Mesothelial cell of epicardium (in vitro differentiated cells): ENCODE measurements at places on chromosomes 12 and 14. TPM values are rescaled to one million over a fixed set of nuclear protein-coding genes. Genes with fewer than 3 reads are reported as not detected.

- no peak for DNase-seq
Observed at GRCh38 chr12:51976376-51977160, 25.1 kb downstream of the ACVR1B start.

DNA sequence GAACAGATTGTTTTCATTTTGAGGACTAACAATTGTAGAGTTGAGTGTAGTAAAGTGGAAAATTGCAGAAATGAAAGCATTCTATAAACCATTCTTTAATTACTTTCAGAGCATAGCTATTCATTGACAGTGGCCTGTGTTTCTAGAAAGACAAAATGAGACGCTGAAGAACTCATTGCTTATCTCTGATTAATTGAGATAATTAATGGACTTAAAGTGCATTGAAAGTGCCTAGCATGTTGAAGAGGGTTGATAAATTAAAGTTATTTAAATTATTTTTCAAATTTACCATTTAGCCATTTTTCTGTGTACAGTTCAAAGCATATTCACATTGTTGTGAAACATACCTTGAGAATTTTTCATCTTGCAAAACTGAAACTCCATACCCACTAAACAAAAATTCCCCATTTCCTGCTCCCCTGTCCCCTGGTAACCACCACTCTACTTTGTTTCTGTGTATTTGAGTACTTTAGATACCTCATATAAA lies 57.4 kb downstream of the DAAM1 start:
- DNase-seq: no peak

GRCh38 chr14:54667764-54668163 lies 100.8 kb downstream of the SAMD4A start:
- DNase-seq: no peak

DNA sequence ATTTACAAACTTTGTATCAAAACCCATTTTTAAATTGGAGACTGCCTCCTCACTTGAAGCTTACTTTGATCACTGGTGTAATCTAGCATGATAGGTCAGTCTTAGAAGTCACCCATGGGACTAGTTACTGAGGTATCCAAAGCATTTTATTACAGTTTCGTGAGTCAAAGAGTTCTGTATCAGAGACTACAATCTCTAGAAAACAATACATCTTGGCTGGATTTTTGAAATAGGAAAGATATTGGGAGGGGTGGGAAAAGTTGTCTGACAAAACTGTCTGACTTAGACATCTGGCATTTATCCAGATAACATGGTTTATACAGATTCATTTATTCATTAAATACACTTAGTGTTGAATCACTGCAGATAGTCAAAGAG lies 173.5 kb upstream of the PDZRN4 start:
- DNase-seq: no peak

- no peak for DNase-seq
Observed at GRCh38 chr12:93442411-93443340, 929 bp upstream of the UBE2N start.

DNA sequence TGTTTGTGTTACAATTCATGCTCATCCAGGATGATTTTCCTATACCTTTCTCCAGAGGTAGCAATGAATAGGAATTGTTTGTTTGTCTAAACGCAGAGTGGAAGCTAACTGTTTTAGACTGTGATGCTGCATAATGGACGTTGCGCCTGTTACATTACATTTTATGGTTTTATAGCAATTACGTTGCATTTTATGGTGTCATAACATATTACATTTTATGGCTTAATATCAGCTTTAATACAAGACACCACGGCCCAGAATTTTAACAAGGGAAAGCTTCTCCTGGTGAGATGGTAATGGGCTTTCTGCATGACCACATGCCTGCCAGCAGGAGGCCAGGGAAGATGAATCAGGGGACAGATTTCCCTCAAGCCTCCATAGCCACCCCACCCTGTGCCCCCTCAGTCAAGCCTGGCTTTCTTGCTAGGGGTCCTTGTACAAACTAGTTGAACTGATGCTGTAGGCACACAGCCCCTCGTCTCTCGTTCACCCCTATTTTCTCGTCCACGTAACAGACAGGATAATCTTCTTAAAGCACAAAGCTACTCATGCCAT lies 56.5 kb downstream of the HSPB8 start:
- DNase-seq: no peak

GRCh38 chr14:99415496-99416281 lies 65.0 kb downstream of the SETD3 start:
- peak; percentile 59 for DNase-seq

- DNase-seq: no peak
Observed at GRCh38 chr14:39430762-39431415, 1.3 kb downstream of the FBXO33 start.

DNA sequence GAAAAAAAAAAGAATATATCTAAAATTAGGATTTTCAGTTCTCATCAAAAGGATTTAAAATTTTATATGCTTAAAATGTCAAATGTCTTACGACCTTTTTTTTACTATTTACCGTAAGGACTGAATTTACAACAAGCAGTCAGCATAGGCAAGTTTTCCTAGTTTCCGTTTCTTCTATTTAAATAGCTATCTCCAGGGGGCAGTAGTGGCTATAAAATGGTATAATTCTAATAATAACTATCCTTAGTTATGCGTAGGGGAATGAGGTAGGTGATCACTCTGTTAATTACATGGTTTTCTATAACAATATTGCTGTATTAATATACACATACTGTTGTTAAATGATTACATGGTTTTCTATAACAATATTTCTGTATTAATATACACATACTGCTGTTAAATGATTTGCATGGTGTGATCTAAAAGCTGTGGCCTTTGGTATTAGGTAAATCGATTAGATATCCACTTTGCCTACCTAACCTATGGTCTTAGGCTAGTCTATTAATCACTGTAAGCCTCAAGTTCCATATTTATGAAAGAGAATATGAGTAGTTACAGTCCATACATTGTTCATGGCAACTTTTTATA lies 217.7 kb upstream of the PDZRN4 start:
- DNase-seq: no peak

- DNase-seq: no peak
Observed at GRCh38 chr14:93462479-93462878, 31.7 kb downstream of the UNC79 start.

GRCh38 chr12:90827567-90827966 lies 127.4 kb downstream of the CCER1 start:
- DNase-seq: no peak

GRCh38 chr14:73829526-73830431 lies 21.9 kb upstream of the PTGR2 start:
- DNase-seq: no peak

DNA sequence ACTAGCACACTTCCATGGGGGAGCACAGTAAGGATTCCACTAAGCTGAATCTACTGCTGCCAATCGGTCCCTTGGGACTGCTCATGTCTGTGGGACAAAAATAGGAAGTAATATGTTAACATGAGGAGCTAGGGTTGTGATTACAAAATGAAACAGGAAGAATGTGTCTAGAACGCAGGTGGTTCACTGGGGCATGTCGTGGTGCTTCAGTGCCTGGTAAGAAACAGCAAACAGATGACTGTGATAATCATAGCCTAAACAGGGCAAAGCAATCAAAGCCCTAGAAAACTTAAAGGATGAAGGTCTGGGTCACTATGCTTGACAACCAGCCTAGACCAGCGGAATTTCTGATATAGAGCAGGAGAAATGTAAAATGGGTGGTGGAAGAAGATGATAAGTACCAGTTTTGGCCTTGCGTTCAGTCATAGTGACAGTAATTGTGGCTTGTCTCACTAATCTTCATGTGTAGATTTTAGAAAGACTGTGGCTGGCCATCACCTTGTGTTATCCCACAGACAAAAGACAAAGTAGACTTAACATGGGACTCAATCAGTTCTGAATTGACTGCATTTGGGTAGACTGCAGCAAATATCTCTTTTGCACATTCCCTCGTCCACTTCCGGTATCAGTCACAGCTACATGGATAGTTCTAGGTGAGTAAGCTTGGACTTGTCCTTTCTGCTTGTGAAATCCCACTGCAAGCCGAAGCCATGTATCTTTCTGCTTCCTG lies 51.4 kb downstream of the WASHC3 start:
- no peak for DNase-seq

DNA sequence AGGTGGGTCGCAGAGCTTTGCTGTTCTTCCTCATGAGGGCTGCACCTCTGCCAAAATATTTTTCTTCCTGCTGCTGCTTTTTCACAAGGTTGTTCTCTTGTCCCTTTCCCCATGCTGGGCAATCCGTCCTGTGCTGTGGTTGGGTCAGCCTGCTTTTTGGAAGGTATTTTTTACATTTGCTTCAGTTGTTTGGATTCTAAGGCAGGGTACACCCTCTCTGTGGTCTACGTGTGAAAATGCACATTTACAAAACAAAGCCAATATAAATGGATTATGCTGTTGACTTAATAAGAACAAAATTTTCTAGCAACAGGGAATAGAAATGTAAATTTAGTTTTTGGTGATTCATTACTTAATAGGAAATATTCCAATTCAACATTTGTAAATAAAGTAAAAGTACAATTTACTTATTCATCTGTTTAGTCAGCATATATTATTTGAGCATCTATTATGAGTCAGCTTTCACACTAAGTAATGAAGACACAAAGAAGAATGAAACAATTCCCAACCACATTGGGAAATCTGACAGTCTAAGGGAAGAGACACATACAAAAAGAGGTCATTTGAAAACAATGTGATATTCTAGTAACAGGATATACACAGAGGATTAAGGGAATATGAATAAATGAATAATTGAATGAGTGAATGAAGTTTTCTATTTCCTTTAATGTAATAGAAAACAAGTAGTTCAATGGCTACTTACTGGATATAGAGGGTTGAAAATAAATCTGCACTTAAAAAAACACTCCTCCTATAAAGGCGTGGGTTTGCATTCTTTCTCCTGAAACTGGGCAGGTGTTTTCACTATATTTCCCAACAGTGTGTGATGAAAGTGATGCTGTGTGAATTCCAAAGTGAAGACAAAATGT lies 94.6 kb upstream of the PRICKLE1 start:
- DNase-seq: no peak

- DNase-seq: no peak
Observed at GRCh38 chr12:47835831-47836155, 16.1 kb upstream of the HDAC7 start.

GRCh38 chr14:94680862-94681288 lies 68.7 kb downstream of the SERPINA3 start:
- no peak for DNase-seq

DNA sequence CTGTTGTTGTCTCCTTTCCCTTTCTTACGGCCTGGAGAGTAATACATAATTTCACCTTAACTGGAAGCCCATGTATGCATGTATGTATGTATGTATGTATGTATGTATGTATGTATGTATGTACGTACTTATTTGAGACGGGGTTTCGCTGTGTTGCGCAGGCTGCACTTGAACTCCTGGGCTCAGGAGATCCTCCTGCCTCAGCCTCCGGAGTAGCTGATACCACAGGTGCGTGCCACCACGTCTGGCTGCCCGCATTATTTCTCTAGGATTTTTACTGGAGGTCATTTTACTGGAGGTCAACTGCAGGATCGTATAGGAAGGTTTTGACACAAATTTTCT lies 644 bp upstream of the OS9 start:
- no peak for DNase-seq

- DNase-seq: no peak
Observed at GRCh38 chr12:65779091-65779642, 45.1 kb upstream of the HMGA2 start.

- no peak for DNase-seq
Observed at GRCh38 chr12:104165801-104166200, 27.8 kb upstream of the NFYB start.

DNA sequence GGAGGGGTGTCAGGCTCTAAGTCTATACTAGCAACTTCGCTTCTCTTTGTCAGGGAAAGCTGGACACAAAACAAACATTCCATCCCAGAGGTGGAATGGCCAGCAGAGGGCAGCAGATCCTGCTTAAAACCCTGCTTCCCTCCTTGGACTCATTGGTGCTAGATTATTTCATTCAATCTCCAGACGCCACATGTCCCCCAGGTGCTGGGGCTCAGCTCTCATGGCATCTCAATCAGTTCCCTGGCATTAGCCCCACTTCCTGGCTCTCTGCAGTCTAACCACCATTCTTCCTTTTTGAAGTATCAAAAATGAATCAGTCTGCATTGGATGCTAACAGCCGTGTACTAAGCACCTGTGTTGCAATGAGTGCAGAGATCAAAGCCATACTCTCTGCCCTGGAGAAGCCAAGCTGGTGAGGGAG lies 8.1 kb upstream of the PPP1R1A start:
- peak; percentile 77 for DNase-seq

DNA sequence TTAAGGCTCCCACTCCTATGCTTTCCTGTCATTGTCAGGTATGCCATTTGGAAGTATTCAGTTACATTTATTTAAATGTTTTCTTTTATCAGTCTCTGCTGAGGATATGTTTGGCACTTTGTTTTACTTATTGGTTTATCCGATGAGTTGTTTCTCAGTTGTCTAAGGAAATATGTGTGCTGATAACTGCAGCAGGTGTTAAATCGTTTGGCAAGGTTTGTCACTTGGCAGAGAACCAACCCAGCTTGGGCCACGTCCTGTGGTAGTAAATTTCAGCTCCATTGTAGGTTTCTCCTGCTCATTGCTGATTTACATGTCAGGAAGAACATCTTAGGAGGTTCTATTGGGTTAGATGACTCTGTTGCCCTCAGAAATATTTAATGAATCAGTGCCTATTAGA lies 22.0 kb upstream of the MGST1 start:
- no peak for DNase-seq

DNA sequence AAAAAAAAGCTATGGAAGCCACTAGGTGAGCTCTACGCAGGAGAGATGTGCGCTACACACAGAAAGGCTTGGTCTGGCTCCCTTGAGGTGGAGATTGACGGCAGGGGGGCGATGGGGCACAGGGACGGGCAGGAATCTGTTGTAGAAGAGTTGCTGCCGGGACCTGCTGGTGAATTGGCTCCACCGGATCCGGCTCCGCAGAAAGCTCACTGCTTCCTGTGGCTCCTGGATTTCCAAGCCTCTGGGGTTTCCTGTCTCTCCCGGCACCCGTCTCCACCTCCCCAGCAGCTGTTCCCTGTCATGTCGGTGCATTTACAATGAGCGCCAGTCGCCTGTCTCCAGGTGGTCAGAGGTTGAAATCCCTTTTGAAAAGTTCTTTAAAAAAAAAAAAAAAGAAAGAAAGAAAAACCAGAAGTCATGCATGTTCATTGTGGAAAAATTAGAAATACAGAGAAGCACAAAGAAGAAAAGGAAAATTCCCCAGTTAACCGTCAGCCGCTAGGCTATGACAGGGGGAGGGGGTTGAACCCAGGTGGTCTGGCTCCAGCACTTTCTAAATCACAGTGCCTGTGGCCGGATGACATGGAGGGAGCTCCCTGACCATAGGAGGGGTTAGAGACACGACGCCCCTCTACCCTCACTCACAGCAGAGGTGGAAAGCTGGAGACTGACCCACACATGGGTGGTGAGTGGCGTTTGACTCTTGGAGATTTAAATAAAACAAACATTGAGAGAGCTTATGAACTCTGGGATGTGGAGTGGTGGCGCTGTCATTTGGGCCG lies 20.8 kb downstream of the FAM222A start:
- DNase-seq: no peak

GRCh38 chr12:104749545-104749944 lies 208.5 kb downstream of the SLC41A2 start:
- no peak for DNase-seq

The DAD1 gene
- 140 to 141 TPM (median 141 TPM) in 3 replicates for total RNA-seq

The ZFC3H1 gene
- total RNA-seq: 53.5 to 55.5 TPM (median 55.3 TPM) in 3 replicates

The TMPRSS12 gene
- 0.24 to 0.27 TPM in 2 of 3 replicates, not detected in the other for total RNA-seq

The RASAL1 gene
- total RNA-seq: 0.61 to 1.2 TPM (median 0.65 TPM) in 3 replicates

The CAPZA3 gene
- 0.20 TPM in 1 of 3 replicates, not detected in the others for total RNA-seq

The PMEL gene
- 3.6 to 5.3 TPM (median 5.1 TPM) in 3 replicates for total RNA-seq

The COCH gene
- total RNA-seq: 1.8 to 2.3 TPM (median 1.8 TPM) in 3 replicates

The SYCP3 gene
- total RNA-seq: 0.14 to 0.16 TPM (median 0.16 TPM) in 3 replicates

The CLMN gene
- 114 to 120 TPM (median 117 TPM) in 3 replicates for total RNA-seq

The RASSF8 gene
- 60.6 to 62.8 TPM (median 61.8 TPM) in 3 replicates for total RNA-seq
